ENCODE measurements at places on chromosomes 2 and 18.

DNA sequence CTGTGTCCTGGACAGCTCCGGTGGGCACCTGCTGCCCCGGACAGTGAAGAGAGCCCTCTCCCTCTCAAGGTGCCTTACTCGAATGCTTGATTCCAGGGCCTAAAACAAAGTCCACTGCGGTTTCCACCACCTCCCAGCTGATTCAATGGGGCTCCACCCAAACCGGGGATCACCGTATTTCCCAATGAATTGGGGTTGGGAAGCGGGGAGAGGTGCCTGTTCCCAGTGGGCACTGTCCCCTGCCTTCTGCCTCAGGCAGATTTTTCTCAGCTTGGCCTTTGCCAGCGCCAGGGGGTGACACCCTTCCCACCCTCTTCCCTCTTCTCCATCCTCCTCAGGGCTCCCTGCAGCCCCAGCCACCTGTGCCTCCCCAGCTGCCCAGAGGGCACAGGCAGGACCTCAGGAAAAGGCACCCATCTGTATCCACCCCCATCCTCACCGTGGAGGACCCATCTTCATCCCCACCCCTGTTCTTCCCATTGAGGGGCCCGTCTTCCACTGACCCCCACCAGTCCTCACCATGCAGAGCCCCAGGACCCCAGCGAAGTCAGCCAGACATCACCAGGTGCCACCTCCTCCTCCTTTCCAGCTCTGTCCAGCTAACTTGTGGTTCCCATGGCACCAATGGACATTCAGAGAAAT, 66.7 kb upstream of the HPCAL1 start:
- no peak for DNase-seq

DNA sequence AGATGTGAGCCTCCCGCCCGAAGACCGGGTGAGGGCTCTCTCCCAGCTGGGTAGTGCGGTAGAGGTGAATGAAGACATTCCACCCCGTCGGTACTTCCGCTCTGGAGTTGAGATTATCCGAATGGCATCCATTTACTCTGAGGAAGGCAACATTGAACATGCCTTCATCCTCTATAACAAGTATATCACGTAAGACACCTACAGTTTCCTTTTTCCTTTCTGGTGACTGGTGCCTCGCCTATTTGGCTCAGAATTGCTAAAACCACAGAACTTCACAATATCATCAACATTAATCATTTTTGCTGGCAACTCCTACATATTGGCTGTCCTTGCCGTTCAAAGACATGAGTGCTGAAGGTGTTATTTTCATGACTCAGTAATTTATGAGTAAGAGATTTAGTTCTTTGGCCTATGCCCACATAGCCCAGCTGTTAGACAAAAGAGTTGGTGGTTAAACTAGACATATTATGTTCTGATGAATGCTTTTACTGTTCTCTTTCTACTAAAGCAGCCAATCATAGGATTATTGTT, 2.2 kb downstream of the STAMBP start:
- peak; percentile 56 for DNase-seq

- DNase-seq, result no peak
These were observed 627.6 kb downstream of the DPP10 start for GRCh38 chr2:115070002-115070401.

GRCh38 chr18:7743256-7743655, 176.1 kb downstream of the PTPRM start:
- no peak for DNase-seq

GRCh38 chr2:237486334-237486818, 675 bp upstream of the MLPH start:
- DNase-seq, result no peak

- DNase-seq, result no peak
These were observed 1751.3 kb upstream of the LRRTM1 start for GRCh38 chr2:82055846-82056245.

DNA sequence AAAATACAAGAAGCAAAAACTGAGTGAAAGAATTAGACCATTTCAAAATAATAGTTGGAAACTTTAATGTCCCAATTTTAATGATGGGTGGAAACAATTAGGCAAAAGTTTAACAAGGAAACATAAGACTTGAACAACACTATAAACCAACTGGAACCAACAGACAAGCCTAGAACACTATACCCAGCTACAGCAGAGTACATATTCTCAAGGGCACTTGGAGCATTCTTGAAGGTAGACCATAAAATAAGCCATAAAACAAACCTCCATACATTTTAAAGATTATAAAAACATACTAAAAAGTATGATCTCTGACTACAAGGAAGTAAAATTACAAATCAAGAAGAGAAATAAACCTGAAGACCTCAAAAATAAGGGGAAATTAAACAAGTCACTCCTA, 616.7 kb downstream of the SUCLG1 start:
- no peak for DNase-seq

DNA sequence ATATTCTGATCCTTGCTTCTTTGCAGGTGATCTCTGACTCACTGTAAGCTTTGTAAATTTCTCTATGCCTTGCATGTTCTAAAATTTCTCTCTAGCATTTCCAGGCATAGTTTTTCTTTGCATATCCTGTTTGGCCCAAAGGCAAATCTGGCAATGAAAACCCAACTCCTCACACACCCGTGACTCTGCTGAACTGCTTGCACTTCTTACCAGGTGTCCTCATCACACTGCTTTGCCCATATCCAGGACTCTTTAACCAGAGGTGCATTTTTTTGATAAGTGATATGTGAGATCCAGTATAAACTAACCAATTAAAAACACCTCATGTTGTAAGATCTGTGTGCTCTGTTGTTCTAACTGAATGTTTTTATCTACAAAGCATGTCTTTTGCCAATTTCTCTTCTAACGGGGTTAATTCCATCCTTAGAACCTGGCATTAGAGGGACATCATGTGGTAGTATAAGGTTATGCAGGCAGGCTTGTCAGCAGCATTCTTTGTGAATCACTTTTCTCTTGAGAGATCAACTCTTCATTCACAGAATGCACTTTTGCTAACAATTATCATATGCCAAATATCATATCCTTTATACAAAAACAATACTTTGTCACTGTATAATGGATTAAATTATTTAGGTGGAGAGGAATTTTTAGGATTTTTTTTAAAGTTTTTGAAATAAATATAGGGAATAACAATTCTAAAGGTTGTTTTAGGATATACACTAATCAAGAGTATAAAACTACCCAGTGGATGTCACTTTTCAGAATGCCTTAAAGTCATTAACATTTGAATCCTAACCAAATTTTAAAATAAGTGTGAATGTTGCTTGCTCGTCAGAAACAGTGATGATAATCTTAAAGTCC, 20.8 kb upstream of the TMX3 start:
- peak; percentile 41 for DNase-seq

- no peak for DNase-seq
These were observed 301.8 kb downstream of the XIRP2 start for GRCh38 chr2:167190053-167190452.

- no peak for DNase-seq
These were observed 57.9 kb upstream of the MSH2 start for GRCh38 chr2:47344890-47345589.

DNA sequence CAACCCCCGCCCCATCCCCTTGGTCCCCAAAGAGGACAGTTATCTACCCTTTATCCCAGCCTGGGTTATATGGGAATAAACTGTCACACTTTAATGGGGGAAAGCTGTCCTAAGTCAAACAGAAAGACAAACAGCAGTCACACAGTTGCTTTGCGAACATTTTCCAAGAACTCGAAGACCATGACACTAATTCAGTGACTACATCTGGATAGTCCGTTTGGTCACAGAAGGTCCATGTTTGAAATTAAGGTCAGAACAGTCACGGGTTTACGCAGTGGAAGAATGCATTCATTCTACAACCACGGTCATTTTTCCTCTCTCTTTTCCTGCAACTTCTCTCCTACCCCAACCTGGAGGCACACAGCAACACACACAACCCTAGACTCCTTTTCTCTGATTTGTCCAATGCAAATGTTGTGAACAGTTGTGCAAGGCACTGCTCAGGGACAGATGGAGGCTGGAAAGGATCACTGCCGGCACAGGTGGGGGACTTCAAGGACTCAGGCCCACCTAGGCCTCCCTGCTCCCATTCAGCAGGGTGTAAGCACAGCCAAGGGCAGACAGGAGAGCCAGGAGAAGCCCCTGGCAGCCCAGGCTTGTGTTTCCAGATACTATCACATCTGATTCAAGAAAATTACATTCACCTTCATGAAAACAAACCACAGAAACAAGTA, 39.9 kb downstream of the ZNF516 start:
- no peak for DNase-seq

GRCh38 chr2:191443446-191443845, 198.2 kb downstream of the MYO1B start:
- no peak for DNase-seq

DNA sequence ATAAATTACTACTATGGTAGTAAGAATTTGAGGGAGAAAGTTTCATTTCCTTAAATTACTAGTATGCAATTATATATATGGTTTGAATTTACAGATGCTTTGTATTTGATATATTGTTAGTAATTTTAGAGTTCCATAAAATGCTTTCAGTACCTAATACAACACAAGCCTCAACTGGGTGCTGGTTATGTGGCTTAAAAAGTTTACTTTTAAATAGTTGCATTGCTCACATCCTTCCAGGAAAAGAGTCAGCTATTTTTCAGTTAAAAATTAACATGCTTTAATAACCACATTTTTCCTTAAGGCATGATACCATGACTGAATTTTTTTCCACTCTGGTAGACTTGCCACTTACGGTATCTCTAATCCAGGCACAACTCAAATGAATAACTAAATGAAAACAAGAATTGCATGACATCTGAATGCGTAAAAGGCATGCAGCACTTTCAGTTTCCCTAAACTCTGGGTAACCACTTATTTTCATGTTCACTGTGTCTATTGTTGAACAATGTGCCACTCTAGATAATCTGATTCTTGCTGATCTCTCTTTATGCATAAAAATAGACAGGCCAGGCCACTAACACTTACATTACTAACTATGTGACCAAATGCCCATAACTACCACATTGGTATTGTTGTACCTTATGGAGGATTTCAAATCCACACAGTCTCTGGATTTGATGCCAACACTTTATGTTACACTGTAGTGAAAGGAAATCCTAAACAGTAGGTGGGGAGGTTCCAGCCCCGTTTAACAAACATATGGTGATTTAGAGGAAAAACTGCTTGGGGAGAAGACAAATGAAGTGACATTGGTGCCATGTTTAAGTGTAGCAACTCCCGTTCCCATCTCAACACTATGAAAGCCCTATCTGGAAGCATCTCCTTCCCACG, 35.5 kb upstream of the SLC35F5 start:
- DNase-seq, result no peak

DNA sequence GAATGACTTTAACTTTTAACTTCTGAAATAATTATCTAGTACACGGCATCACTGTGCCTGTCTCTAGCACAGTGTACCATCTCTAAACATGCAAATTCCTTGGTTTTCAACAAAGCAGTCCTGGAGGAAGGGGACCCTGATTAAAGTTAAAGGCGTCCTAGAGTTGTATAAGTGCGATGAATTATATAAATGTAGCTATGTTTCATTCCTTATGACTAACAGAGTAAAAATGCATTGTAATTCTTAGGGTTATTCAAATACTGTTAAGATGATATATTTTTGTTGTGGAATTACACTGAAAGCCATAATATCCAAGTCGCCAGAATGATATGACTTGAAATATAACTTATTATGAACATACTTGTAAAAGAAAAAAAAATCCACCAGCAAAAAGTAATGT, 544.9 kb upstream of the LINC00305 start:
- no peak for DNase-seq
